Cortex of kidney (tissue), 1 donor: ENCODE measurements at places on chromosomes 11 and 22.

- DNase-seq, result no peak
Observed at GRCh38 chr11:130431331-130431773, 2.9 kb upstream of the ADAMTS8 start.

GRCh38 chr11:45894555-45895247 lies 9.2 kb downstream of the MAPK8IP1 start:
- DNase-seq, result no peak

DNA sequence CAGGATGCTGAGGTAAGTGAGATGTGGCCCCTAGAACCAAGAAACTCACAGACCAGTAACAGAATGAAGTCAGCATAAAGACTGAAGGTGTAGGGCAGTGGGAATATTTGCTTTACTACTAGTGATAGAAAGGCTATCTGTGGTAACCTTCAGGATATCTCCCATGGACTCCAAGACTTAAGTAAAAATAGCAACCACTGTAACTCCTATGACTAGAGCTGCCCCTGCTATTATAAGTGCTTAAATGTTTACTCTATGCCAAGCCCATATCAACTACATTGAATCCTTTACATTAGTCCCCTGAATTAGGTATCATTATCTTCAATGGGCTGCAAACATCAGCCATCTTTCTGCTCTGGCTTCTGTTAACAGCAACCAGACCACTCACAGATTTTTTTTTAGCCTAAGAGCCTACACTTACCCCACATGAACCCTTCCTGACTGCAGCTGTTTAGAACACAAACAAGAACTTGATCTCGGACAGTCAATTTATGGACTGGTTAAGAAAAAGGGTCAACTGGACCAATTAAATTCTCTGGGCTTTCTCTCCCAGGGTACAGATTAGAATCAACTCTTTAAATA lies 335.1 kb upstream of the API5 start:
- DNase-seq, result no peak

GRCh38 chr11:131914361-131914774 lies 544.0 kb downstream of the NTM start:
- DNase-seq, result no peak

- no peak for DNase-seq
Observed at GRCh38 chr11:45860764-45861510, 13.7 kb downstream of the CRY2 start.

GRCh38 chr11:76653674-76654284 lies 16.8 kb downstream of the LRRC32 start:
- no peak for DNase-seq

GRCh38 chr11:113977071-113977490 lies 2.2 kb downstream of the HTR3A start:
- DNase-seq, result no peak

- no peak for DNase-seq
Observed at GRCh38 chr11:27464289-27464696, 8.3 kb downstream of the LGR4 start.

DNA sequence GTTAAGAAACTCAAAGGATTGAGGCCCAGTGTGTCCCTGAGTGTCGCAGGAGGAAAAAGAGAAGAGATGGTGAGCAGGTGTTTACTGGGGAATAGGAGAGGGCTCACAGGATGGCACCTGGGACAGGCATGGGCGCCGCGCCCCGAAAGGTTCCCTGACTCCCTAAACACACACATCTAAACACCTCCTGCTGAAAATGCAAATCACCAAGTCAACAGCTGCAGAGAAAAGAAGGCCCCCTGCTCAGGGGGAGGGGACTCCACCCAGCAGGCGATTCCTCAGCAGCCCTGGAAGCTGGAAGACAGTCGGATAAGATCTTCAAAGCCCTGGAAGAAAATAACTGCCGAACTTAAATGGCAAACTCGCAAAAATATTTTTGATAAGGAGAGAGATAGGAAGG lies 377.2 kb downstream of the BRD1 start:
- DNase-seq, result no peak

DNA sequence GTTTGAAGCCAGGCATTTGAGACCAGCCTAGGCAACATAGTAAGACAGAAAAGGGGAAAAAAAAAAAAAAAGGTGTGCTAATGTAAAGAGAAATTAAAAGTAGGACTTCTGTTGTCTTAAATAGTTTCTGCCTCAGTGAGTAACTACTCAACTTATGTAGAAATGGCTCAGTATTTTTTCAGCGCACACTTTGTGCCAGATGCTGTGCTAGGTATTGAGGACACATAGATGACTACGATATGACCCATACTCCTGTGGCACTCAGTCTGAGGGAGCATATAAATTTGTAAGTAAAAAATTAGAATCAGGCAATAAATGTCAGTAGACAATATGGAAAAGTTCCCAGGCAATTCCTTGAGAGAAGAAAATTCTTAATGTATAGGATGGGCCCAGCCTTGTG lies 93.9 kb downstream of the YAP1 start:
- DNase-seq, result no peak

- DNase-seq, result no peak
Observed at GRCh38 chr11:134521452-134522289, 109.6 kb upstream of the B3GAT1 start.

- DNase-seq, result no peak
Observed at GRCh38 chr11:82796998-82797961, 63.6 kb upstream of the FAM181B start.

GRCh38 chr22:38923463-38924346 lies 33.7 kb upstream of the APOBEC3A start:
- DNase-seq, result no peak

- DNase-seq, result no peak
Observed at GRCh38 chr11:89405629-89406028, 85.5 kb downstream of the NOX4 start.

DNA sequence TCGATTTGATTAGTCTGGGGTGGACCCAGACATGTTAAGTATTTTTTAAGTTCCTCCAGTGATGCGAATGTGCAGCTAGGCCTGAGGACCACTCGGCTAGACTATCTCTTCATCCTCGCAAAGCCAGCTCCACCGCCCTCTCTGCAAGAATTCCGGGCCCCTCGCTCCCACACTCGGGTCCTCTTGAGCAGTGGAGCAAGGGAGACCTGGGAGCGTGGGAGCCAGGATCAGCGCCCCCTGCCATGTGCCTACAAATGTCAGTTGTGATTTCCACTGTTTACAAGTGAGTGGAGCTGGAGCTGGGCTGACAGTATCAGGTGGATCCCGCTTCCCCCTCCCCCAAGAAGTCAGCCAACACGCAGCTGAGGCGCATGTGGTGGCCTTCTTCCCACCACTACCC lies 6.7 kb downstream of the B3GNT6 start:
- no peak for DNase-seq

- no peak for DNase-seq
Observed at GRCh38 chr11:12411806-12412727, 34.7 kb downstream of the PARVA start.

DNA sequence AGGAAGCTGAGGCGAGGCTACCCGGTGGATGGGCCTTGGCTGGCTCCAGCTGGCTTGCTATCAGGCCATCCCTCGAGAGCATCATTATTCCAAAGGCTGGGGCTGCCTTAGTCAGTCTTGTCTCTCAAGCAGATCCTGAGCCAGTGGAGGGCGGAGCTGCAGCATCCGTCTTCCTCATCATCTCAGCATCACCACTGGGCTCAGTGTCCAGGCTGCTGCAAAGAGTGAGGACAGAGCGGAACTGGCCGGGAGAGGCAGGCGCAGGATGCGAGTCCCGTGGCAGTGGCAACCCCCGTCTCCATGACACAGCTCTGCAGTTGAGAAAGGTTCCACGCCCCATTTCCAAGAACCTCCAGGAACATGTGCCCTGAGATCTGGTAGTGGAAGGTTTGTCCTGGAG lies 4.4 kb downstream of the TP53I11 start:
- no peak for DNase-seq

DNA sequence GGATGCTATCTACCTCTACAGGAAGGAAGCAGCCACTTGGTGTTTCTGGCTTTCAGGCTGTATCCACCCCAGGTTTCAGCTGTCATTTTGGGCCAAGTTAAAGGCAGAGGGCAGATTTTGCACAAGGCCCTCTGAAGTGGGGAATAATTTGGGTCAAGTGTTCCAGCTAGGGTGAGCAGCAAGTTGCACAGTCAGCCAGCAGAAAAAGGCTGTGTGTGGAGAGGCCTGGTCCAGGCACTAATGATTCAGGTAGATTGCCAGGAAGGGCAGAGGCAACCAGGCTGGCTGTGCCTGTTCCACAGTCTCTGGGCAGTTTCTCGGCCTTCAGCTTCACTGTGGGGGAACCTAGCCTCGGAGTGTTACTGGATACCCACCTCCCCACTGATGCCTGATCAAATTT lies 8.6 kb upstream of the ELF5 start:
- no peak for DNase-seq

GRCh38 chr22:24466716-24467328 lies 28.3 kb upstream of the UPB1 start:
- DNase-seq, result no peak

DNA sequence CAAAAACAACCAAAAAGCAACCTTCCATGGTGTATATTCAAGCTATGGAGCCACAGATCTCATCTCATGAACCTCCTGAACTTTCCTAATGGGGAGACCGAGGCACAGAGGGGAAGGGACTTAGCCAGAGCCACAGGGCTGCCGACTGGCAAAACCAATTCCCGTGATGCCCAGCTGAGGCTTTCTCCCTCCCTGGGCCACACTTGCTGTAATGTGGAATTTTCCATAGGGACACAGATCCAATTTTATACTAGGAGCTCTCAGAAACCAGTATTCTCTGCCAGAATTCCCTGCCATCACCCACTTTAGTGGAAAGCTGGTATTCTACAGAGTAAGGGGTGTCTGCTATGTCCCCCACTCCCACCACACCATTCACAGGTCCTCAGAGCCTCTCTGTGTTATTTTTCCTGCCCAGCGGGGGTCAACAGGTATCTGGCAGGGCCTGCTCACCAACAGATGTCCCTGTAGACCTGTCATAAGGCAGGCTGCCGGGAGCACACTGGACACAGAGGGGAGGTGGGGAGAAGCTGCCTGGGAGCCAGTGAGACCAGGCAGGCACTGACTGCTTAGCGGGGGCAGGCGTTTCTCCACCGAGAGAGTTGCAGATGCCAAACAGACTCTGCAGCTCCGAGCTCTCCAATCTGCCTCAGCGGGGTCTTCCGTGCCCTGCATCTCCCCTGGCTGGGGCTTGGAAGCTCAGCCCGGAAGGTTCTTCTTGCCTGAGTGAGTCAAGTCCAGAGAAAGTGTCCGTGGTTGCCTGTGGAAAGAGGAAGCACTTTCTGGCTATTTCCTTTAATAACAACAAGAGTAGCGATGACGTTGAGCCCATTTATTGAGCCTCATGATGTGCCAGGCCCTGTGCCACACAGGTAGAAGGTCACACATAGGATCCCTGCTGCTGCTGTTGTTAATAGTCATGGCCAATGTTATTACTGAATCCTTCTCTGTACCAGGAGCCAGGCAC lies 26.3 kb downstream of the RPS6KA4 start:
- DNase-seq, result no peak

DNA sequence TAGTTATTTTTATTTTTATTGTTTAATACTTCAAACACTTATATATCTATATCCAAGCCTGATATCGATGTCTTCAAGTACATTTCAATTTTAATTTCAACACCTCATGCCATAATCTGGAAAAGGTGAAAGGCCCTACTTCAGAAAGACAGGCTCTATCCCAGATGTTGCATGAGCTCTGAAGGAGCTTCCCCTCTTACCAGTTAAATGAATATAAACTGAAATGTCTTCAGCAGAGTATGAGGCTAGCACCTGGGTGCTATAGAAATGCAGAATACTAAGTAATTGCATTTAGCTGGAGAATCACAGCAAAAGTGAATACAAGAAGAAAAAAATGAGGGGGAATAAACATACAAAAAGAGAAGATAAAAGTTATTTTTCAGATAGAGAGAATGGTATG lies 11.5 kb upstream of the GRIA4 start:
- no peak for DNase-seq

- DNase-seq, result no peak
Observed at GRCh38 chr22:37079668-37080171, 28.2 kb downstream of the KCTD17 start.

- DNase-seq, result no peak
Observed at GRCh38 chr11:134589129-134589528, 177.1 kb upstream of the B3GAT1 start.

DNA sequence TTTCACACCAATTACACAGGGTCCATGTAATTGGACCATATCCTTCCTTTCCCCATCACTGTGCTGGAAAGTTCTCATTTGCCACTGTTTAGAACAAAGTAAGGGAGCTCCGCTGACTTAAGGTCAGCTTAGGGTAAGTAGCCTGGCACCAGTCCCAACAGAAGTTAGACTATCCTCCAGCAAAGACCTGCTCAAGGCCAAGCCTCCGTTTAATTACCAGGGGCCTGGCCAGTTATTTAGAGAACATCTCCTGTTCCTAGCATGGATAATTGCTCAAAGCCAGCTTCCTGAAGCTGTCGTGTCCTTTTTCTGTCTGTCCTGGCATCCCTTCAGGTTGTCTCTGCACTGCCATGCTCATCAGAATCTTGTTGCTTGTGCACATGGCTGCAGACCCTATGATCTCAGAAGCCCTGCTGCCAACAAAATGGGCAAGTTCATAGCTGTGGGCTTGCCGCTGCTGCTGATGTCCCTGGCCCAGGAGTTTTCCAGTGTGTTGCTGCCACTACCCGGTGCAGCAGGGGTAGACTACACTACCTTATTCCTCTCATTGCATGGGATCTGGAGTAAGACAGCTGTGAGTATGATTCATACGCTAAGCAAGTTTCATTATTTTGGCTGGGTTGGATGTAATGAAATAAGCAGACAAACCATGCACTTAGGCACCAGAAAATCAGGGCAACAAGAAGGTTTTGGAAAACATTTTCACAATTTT lies 8.1 kb downstream of the OR8A1 start:
- no peak for DNase-seq

DNA sequence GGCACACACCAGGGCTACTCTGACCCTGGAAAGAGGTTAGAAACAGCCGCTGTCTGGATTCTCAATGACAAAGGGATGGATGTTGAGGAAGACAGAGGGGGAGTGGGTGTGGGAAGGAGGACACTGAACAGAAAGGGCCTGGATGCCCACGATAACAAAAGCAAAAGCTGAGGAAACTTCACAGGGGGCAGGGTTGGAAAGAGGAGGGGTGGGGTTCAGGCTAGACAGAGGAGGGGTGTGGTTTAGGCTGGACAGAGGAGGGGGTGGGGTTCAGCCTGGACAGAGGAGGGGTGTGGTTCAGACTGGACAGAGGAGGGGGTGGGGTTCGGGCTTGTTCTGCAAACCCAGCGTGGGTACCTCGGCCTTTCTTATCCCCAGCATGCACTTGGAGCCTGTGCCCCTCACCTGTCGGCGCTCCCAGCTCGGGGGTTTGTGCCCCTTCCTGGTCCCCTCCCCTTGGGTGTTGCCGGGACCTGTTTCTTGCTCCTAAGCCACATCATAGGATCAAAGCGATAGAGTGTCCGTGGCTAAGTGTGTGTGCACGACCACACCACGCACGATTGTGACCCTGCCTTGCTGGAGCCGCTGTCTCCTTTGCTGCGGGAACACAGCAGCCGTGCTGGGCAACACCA lies 75.6 kb downstream of the BRD1 start:
- DNase-seq, result no peak

- DNase-seq, result no peak
Observed at GRCh38 chr11:128195756-128196155, 391.6 kb downstream of the ETS1 start.
